ENCODE measurements at places on chromosomes 7 and 10.

GRCh38 chr10:29746080-29746797 is 111.5 kb upstream of the SVIL start:
- DNase-seq = no peak

- DNase-seq = no peak
These were observed 85.1 kb downstream of the FAM204A start for GRCh38 chr10:118256825-118257570.

DNA sequence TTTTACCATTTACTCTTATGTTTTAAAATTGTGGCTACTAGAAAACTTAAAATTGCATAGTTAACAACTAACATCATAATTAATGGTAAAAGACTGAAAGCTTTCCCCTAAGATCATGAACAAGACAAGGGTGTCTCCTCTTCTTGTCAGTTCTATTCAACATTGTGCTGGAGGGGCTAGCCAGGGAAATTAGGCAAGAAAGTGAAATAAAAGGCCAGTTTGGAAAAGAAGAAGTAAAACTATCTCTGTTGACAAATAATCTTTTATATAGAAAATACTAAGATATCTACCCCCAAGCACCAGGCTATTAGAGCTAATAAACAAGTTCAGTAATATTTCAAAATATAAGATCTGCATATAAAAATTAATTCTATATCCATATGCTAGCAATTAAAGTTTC is 46.9 kb upstream of the MXI1 start:
- no peak for DNase-seq

DNA sequence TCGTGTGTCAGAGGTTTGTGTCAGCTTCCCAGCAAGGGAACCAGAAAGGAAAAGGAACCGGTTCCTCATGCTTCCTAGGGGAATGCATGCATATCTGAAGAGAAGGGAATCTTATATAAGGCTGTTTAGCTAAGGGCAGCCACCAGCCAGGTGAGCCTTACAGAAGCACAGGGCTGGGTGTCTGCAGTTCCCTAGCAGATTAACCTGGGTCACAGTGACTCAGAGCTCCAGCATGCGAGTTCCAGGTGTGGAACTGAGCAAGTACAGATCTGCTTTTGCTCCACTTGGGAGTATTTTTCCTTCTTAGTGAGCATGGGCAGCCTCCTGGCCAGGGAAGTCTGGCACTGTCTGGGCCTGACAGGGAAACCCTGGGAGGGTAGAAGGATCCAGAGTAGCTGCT is 957 bp upstream of the ANKRD2 start:
- DNase-seq = no peak

DNA sequence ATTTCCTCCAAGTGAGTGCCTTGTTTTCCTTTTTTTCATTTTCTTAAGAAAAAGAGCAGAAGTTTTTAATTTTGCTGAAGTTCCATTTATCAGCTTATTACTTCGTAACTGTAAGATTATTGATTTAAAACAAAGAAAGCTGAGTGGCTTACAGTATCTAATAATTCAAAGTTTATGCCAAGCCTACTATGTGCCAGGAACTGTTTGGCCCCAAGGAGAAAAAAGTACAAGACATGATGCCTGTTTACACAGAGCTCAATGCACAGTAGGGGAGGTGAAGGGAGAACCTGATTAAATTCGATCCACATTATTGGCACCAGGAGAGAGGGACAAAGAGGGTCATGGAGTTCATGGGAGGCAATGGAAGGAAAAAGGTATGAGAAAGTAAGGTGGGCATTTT is 419.3 kb upstream of the ZMIZ1 start:
- no peak for DNase-seq

- DNase-seq = no peak
These were observed 19.5 kb upstream of the RHEB start for GRCh38 chr7:151539088-151539671.

- DNase-seq = no peak
These were observed 91.7 kb downstream of the CCDC3 start for GRCh38 chr10:12909836-12910185.

GRCh38 chr7:5997210-5997808 is 11.5 kb downstream of the PMS2 start:
- DNase-seq = no peak

DNA sequence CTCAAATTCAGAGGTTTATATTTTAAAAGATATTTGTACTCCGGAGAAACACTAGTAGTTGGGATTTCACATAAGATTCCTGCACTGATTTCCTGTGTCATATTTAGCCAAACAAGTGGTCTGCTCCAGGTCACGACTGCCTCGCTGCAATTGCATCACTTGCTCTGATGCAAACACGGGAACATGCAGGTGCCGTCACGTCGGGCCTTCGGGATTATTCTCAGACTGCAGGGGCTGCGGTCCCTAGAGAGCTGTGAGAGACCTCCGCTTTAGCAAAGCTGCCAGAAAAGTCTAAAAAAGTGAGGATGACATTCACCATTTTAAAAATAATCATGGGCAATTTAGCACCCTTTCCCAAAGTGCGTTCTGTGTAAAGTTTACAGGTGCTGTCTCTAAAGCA is 93.5 kb upstream of the DDC start:
- DNase-seq = no peak

DNA sequence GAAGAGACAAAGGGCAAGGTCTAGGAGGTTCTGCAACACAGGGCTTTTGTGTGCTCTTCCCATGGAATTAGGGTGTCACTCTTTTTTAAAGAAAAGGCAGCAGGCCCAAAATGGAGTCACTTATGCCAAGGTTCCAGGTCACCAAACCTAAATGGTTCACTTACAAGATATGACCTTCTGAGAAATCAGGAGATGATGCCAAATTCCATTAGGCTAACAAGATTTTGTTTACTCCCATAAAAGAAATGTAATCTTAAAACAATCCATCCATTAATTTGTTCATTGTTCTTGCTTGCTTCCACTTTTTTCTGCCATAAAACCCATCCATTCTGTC is 158.1 kb downstream of the SNX13 start:
- DNase-seq = no peak

DNA sequence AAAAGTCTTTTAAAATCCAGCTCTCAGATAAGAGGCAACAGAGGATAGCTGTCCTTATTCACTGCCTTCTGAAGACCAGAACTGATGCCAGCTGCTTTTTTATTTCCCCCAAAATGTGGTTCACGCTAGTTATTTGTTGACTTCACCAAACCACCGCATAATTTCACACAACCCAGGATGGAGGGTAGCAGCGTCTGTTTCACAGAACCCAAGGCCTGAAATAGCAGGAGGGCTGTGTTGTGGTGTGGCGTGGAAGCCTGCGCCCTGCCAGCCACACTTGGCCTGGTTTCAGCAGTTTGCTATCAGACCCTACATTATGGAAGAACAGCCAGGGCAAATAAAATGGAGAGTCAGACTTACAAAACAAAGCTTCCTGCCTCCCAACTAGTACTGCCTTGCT is 155.4 kb downstream of the DYNC1I1 start:
- DNase-seq = no peak

- DNase-seq = no peak
These were observed 646.9 kb downstream of the SORCS3 start for GRCh38 chr10:105288026-105288425.

DNA sequence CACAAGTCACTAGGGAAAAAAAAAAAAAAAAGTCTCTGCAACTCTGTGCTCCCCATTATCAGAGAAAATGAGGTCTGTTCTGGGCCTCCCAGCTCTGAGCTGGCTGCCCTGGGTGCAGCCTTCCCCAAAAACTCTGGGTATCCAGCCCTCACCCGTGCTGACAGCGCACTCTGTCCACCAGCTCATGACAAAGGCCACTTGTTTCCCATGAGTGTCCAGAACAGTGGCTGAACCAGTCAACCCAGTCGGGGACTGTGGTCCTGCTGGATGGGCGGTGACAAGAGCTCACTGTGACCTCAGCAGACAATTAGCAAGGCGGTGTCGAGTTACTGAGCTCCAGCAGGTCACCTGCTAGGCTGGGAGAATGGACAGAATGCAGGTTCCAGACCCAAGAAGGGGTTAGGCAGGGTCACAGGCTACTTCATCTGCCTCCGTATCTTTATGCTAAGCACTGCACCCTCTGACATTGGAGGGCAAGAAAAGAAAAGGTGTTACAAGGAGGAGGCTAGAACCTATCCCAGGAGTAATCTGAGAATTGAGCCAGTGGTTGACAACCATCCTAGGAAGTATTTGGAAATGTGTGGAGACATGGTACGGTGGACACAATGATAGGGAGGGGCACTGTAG is 37.2 kb downstream of the DLG5 start:
- no peak for DNase-seq

- DNase-seq = no peak
These were observed 34.2 kb downstream of the ITGB1 start for GRCh38 chr10:32923849-32924248.

DNA sequence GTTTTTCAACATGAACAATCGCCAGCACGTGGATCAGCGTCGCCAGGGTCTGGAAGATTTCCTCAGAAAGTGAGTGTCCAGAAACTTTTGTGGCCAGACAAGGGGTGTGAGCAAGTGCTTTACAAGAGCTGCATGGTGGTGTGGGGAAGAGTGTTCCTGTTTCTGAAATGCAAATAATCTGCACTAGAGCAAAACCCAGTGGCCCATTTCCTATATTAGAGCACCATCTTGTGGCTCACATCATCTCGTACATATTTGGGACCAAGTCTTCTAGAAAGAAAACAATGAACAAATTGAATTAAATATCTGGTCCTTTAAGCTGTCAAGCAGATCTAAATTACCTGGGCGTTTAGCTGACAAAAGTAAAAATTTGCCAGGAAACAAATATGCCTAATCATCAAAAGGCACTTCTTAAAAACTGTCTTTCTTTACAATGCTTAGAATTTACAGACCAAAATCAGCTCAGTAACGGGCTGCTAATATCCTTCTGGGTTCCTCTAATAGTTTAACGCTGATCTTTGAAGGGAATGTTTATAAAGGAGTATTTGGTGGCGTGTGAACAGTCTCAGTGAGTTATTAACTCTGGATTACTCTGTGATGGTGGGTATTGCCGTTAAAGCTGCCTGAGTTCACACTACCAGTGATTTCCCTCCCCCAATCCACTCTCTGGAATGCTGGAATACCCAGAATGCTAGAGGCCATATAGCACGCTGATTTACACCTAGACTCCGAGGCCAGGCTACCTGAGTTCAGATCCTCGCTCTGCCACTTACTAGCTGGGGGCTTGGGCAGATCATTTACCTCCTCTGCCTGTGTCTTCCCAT is 73.6 kb downstream of the SNX10 start:
- DNase-seq = no peak

DNA sequence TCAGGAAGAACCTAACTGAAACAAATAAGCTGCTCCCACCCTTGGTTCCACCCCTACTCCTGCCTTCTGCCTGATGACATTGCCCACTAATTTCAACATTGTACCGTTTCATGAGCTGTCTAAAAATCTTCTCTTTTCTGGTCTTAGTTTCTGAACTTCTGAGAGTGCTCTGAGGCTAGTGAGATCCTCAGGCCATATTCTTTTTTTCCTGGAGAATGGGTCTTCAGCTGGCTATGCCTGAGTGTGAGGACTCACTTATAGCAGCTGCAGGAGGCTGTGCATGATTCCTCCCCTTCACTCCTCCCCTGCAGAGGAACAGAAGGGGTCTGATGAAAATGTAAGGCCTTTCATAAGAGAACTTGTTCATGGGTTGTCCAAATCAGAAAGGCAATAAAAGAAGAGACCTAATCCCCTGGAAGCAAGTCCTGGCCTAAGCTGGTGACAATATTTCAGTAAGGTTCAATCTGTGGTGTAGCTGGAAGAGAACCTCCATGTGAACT is 11.1 kb downstream of the HOXA4 start:
- DNase-seq = no peak

GRCh38 chr7:121366852-121367431 is 29.2 kb downstream of the FAM3C start:
- no peak for DNase-seq

- DNase-seq = no peak
These were observed 2.0 kb downstream of the GAL3ST4 start for GRCh38 chr7:100166317-100166940.

DNA sequence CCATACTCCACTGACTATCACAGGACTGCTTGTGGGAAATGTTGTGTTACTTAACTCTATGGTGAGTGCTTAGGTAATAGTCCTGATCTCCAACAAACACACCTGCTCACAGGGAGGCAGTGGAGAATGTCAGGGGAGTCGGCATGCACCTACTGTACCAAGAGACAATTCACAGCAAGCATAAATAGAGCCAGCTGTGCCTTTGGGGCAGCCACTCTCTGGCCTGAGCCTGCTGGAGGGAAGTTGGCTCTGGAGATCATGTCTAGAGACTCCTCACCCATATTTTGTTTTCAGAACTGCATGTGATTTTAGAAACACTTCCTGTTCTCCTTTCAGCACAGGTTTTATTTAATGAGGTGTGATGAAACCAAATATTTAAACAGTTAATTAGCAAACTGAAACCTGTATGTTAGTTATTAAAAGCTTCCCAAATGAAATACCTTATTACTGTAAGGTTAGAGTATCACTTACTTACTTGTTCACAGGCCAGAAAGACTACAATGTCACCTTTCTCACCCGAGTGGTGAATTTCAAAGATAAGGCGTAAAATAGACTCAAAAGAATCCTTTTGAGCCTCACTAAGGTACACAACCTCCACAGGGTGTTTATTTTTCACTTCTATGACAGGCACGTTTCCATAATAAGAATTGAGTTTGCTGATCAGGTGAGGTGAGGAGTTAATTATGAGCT is 21.8 kb downstream of the DHX32 start:
- no peak for DNase-seq

GRCh38 chr10:109592391-109592790 is 330.9 kb downstream of the XPNPEP1 start:
- no peak for DNase-seq

DNA sequence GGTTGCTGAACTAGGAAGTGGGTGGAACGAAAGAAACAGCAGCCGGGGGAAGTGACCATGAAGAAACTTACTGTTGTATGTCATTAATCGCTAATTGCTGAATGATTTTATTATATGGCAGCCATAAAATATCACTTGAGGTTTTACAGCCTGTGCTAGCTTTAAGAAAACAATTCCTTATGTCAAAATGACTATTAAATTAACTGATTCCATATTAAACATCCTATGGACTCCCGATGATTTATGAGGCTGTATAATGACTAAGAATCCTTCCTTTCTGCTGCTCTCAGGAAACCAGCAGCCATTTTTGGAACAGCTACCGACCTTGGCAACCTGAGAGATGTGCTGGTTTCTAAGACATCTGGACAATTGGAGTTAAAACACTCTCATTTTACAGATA is 421.9 kb downstream of the SORCS3 start:
- DNase-seq = no peak

DNA sequence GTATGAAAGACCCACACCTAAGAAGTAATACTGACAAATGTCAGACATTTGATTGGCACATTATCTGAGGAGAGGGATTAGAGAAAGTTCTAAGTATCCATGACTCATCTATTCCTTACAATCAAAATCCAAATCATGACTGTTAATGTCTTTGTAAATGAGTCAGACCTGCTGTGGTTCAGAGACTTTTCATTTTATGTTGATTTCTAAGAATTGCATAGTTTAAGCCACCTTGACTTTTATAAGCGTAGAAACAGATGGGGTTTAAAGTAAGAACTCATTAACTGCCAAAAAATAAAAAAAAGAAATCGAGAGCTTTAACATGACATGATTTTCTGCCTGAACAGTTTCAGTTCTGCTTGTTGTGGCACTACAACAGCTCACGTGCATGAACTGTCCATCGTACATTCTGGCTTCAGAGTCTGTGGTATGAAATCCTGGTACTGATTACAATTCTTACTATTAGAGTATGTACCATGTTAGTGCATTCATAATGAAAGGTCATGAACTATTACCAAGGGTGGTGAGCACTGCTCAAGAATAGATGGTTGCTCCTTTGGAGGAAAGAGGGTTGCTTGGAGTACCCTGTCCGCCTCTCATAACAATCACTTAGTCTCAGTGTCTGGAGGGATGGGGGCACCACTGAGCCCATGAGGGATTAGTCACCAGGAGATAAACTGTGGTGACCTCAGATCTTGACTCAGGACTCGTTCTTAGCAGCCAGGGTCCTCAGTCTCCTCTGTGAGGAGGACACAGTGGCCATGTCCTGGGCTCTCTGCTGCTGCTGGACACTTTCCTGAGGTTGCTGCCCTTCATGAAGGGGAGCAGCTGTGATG is 42.2 kb downstream of the ACSM6 start:
- DNase-seq = no peak

Data from stimulated activated CD8-positive, alpha-beta memory T cell treated with anti-CD3 and anti-CD28 coated beads, Interleukin-4, amount 100 ng/mL, for 24 hours (primary cell).